ENCODE measurements at places on chromosomes 7 and 10.

DNA sequence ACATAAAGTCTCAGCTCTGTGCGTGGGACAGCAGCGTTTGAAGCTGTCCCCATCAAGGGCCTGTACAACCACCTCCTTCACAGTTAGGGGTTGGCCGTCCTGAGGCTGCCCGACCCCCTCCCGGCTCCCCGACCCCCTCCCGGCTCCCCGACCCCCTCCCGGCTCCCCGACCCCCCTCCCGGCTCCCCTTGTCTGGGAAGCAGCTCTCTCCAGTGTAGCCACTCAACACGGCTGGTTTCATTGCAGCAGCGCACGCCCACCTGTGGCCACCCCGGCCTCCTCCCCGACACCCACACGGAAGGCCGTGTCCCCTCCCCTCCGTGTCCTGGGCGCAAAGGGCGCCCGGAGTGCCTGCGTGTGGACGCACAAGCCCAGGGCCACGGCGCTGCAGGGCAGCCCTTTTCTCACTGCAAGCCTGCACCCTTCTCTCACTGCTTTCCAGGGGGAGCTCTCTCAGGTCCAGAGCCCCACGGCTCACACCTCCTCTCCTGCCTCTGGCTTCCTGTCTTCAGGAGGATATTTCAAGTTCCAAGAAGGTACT is 20.9 kb upstream of the FAM20C start:
- DNase-seq, result no peak

GRCh38 chr7:159126311-159127260 is 18.1 kb downstream of the VIPR2 start:
- DNase-seq, result no peak

GRCh38 chr7:159010937-159011721 is 133.5 kb downstream of the VIPR2 start:
- no peak for DNase-seq

DNA sequence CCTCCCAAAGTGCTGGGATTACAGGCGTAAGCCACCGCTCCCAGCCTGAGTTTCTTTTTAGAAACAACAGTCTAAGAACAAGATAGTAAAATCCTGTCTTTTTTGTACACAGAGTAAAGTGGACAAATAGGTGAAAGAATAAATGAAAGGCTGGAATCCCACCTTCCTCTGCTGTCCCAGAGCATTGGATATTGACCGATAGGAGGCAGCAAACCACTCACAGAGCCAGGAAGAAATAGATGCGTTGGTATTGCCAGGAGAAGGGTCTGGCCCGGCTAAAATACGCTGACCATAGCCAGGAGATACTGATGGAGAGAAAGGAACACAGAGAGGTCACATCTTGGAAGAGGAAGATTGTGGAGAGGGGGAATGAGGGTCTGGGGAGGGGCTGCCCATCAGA is 11.4 kb upstream of the ZNF12 start:
- DNase-seq, result no peak

GRCh38 chr10:61897671-61898434 is 3.6 kb upstream of the ARID5B start:
- DNase-seq, result peak; percentile 10

- DNase-seq, result no peak
Observed at GRCh38 chr10:50508315-50509051, 115.3 kb downstream of the SGMS1 start.

DNA sequence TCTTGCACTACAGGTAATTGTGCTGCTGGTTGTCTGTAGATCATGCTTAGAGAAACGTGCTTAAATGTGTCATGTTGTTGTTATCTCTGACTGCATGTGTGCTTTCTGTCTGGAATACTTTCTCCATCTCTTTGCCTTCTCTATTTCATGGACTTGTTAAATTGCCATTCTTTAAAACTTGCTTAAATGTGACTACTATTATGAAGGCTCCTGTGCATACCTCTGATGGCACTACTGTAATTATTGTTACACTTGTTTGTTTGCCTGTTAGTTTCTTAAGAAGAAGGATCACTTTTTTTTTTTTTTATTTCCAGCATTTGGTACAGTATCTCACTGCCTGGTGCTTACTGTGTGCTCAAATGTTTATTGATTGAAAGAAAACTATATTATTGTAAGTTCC is 41.6 kb downstream of the KMT2E start:
- DNase-seq, result no peak

GRCh38 chr7:107264723-107265122 is 95.9 kb downstream of the HBP1 start:
- no peak for DNase-seq

DNA sequence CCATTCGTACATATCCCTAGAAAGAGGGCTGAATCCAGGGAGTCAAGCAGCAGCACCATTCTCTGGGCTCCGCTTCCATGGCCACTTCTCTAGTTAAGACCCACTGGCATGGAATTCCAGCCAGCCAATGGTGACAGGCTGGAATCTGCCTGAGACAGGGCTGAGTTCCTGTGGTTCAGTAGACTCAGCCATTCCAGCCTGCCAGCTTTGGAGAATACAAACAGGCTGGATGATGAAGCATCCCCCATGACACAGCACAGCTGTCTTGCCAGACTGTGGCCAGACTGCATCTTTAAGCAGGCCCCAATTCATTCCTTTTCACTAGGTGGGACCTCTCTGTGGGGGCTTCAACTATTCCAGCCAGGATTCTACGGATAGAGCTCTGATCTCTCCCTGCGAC is 329.6 kb downstream of the XPNPEP1 start:
- no peak for DNase-seq

Measured in hematopoietic multipotent progenitor cell treated with erythropoietin and hydrocortisone succinate and interleukin-3 and kit ligand, for 17 days (in vitro differentiated cells).